ENCODE measurements at places on chromosomes 3 and 15.
A peak's percentile ranks its signal among the peaks of the same experiment; 100 is the strongest.

DNA sequence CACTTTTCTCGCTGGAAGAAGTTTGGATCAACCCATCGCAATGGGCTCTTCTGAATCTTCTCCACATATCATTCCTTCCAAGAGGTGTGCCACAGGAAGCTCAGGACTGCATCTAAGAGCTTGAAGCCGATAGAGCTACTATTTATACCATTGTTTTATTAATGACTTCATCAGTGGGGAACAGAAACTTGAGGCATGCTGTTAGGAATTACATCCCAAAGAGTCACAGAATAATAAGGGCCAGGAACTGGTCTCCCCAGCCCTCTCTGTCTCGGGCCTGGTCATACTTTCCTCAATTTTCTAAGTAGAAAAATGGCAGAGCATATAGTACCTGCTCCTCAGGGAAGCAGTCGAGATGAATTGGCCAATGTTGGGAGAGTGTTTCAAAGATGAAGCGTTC, 16.9 kb upstream of the C15orf61 start:
- no peak overlapping the region for H3K4me3 ChIP-seq
- H3K36me3 ChIP-seq = no peaks in the 10 kb centered on the region
- no peaks in the 10 kb centered on the region for H3K27me3 ChIP-seq
- no peak overlapping the region for H3K27ac ChIP-seq
- H3K4me1 ChIP-seq = no peaks in the 10 kb centered on the region
- DNase-seq = no peak

DNA sequence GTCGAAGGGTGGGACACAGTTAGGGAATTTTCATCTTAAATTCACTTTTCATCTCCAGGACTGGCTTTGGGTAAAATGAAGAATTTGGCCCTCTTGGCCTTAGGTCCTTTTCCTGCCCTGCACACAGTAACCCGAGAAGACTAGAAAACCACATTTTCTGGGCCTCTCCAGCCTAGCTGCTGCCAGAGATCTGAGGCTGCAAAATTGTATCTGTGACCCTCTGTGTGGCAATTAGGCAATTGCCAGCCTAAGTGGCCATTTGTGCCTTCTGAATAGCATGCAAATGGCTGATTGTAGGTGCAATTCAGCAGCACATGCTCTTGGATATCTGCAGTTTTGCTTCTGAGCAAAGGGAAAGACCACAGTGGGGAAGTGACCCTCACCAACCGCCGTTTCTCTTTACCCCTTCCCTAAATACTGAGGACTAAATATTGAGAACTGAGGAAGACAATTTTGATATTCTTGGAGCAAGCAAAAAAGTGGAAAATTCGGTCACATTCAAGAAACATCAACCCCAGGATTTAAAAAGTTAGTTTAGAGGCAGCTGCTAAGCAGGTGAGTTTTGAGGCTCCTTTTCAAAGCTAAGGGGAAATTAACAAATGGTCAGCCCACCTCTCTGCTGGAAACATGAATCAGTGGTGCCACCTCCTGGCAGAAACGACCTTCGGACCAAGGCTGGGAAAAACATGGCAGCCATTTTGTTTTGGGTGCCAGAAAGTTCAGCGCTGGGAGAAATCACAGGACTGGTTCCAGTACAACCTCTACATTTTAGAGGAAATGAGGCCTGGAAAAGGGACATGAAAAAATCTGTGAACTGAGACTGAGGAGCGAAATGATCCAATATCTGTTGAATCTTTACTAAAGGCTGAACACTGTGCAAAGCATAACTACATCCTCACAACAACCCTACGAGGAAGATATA, 56.6 kb upstream of the PRTG start:
- no peaks in the 10 kb centered on the region for H3K4me1 ChIP-seq
- H3K36me3 ChIP-seq = no peaks in the 10 kb centered on the region
- no peak for DNase-seq

DNA sequence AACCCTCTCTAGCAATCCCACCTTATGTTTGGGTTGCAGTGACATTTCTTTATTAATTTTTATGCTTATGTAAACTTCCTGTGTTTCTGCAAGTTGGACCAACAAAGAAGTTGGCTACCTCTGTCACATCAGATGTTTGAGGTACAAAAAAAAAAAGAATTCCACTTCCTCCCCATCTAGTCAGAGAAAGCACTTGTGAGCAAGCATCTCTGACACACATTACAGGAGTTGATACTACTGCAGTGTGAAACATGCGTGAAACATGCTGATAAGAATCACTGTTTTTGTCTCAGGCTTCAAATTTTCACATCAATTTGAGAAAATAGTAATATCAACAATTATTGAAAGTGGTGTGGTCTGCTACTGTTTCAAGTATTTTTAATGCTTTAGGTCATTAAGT, 1.3 kb downstream of the SCAANT1 start:
- peaks cover 36% of the 10 kb centered on the region for H3K4me1 ChIP-seq
- DNase-seq = no peak
- no peaks in the 10 kb centered on the region for H3K27me3 ChIP-seq
- H3K4me3 ChIP-seq = peak overlapping the region; percentile 87
- peaks cover under 1% of the 10 kb centered on the region for H3K36me3 ChIP-seq

- H3K4me1 ChIP-seq = no peaks in the 10 kb centered on the region
- DNase-seq = peak; percentile 53
- no peak overlapping the region for H3K4me3 ChIP-seq
- no peak overlapping the region for H3K27ac ChIP-seq
- no peaks in the 10 kb centered on the region for H3K36me3 ChIP-seq
- no peaks in the 10 kb centered on the region for H3K27me3 ChIP-seq
These were observed 19.3 kb upstream of the TGM5 start for GRCh38 chr15:43286074-43286473.

- H3K27me3 ChIP-seq = no peaks in the 10 kb centered on the region
- H3K4me1 ChIP-seq = no peaks in the 10 kb centered on the region
- no peak overlapping the region for H3K4me3 ChIP-seq
These were observed 43.1 kb upstream of the SLC6A6 start for GRCh38 chr3:14359348-14359747.

GRCh38 chr3:196585044-196585757, 16.7 kb downstream of the FBXO45 start:
- peaks cover 10% of the 10 kb centered on the region for H3K36me3 ChIP-seq
- no peak overlapping the region for H3K27ac ChIP-seq
- no peak overlapping the region for H3K4me3 ChIP-seq
- H3K4me1 ChIP-seq = no peaks in the 10 kb centered on the region

GRCh38 chr3:108672701-108673100, 83.2 kb downstream of the DZIP3 start:
- H3K4me1 ChIP-seq = no peaks in the 10 kb centered on the region
- H3K27ac ChIP-seq = no peak overlapping the region
- DNase-seq = no peak
- H3K27me3 ChIP-seq = no peaks in the 10 kb centered on the region
- H3K36me3 ChIP-seq = peaks cover 3% of the 10 kb centered on the region
- H3K4me3 ChIP-seq = no peak overlapping the region

GRCh38 chr15:80721476-80721875, 26.4 kb downstream of the ABHD17C start:
- no peak overlapping the region for H3K4me3 ChIP-seq
- no peaks in the 10 kb centered on the region for H3K4me1 ChIP-seq
- no peak overlapping the region for H3K27ac ChIP-seq
- no peak for DNase-seq
- H3K27me3 ChIP-seq = no peaks in the 10 kb centered on the region

- H3K36me3 ChIP-seq = no peaks in the 10 kb centered on the region
- H3K4me1 ChIP-seq = peaks cover 27% of the 10 kb centered on the region
- H3K27me3 ChIP-seq = no peaks in the 10 kb centered on the region
- no peak overlapping the region for H3K4me3 ChIP-seq
- peak overlapping the region; percentile 19 for H3K27ac ChIP-seq
These were observed 27.5 kb downstream of the FLNB start for GRCh38 chr3:58035524-58036255.

DNA sequence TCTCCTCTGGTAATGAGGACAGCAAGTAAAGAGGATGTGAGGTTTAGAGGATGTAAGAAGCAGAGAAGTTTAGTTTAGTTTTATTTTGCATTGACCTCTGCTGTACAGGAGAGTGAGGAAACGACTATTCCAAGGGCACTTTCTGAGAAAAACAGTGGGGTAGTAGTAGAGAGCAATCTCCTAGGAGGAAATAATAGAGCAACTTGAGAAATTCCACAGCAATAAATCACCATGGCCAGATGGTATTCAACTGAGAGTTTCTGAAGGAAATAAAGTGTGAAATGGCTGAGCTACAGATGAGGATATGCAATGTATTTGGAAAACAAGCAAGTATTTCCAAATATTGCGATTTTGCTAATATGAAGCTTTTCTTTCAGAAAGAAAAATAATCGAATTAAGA, 118.9 kb downstream of the DPH6 start:
- H3K27ac ChIP-seq = no peak overlapping the region
- no peaks in the 10 kb centered on the region for H3K27me3 ChIP-seq
- H3K4me3 ChIP-seq = no peak overlapping the region
- H3K36me3 ChIP-seq = no peaks in the 10 kb centered on the region
- H3K4me1 ChIP-seq = no peaks in the 10 kb centered on the region

GRCh38 chr3:109731639-109732473, 394.5 kb upstream of the DPPA4 start:
- H3K4me3 ChIP-seq = no peak overlapping the region
- no peak overlapping the region for H3K27ac ChIP-seq
- H3K36me3 ChIP-seq = no peaks in the 10 kb centered on the region
- no peaks in the 10 kb centered on the region for H3K4me1 ChIP-seq

DNA sequence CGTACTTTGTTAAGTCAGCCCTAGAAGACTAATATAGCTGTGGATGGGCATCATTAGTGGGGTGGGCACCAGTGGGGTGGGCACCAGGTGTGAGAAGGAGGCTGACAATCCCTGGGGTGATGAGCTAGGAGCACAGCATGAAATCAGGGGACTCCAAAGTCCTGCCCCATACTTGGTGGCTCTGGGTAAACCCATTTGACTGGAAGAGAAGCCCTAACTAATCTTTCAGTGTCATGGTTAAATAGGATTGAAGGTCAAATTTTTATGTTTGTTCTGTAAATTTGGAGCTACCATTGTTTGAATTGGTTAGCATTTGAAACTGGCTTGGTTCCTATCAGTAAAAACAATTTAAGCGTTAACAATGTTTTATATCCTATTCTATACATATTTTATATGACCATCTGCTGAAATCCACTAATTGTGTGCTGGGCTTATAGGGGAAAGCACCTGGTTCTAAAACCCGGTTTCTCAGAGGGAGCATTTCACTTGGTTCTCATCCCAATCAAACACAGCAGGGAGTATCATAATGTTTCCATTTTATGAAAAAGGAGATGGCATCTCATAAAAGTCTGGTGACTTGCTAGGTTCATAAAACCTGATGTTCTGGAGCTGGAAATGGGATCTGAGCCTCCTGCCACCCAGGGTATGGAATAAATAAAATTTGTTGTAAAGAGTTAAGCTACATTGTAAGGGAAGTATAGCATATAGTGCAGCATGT, 87.7 kb upstream of the HACD2 start:
- no peak for DNase-seq
- H3K4me3 ChIP-seq = no peak overlapping the region
- no peaks in the 10 kb centered on the region for H3K27me3 ChIP-seq
- no peak overlapping the region for H3K27ac ChIP-seq
- peaks cover 10% of the 10 kb centered on the region for H3K4me1 ChIP-seq

DNA sequence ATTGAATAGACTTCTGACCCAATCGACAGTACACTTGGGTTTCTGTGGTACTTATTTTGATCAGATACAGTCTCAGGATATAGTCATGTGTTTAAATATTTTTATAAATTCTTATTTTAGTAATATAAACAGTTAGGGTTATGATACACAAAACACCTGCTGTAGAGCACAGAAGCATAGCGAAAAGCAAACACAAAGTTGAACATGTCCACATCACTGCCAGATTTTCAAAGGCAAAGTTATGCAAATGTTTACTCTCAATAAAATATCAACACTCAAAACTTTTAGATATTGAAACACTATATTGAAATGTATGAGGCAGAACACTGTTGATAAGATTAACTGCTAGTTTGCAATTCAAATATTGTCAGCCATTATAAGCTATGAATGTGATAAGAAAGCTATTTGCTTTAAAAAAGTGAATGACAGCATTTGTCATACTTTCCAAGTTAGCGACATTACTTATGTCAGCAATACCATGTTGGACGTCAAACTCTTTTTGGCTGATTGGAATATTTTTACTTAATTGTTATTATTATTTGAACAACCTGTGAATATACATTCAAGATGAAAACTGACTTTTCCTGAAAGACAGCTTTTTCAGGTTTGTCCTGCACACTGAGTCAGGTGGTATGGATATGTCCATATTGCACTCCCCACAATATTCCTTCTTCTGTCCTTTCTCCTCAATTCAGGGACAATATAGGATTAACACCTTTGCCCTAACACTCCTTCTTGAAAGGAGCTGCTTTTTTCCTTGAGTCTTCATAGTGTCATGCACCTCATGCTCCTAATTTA, 367.1 kb downstream of the EPHA3 start:
- DNase-seq = no peak
- no peak overlapping the region for H3K27ac ChIP-seq
- no peak overlapping the region for H3K4me3 ChIP-seq

GRCh38 chr3:192082730-192083660, 622.0 kb downstream of the PYDC2 start:
- no peak for DNase-seq
- no peaks in the 10 kb centered on the region for H3K36me3 ChIP-seq
- H3K27me3 ChIP-seq = no peaks in the 10 kb centered on the region
- peaks cover 3% of the 10 kb centered on the region for H3K4me1 ChIP-seq

DNA sequence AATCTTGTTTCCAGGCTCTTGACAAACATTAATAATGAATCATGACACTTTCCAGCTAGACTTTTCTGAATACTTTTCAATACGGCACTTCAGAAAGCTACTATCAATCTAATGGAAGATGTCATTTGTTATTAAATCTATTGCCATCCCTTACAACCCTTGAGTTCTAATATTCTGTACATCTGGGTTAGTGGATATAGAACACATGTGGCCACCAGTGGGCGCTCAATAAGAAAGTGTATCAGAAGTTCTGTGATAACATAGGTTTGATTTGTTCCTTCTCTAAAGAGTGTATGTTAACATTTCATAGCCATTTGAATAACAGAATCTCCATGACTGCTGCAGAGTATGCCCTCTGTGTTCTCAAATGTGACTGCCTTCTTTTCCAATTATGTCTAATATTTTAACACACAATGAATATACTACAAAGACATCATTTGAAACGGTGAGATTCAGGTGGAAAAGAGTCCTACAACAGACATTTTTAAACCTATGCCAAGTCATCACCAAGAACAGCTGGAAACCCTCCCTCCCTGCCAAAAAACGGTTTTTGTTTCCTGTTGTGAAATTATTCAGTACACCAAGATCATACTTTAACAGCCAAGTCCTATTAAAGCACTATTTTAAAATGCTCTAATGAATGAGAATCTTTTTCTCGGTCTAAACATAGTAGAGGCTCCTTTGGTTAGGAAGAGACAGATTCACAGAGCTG, 22.2 kb downstream of the ALDH1A2 start:
- DNase-seq = no peak
- H3K27ac ChIP-seq = no peak overlapping the region
- no peaks in the 10 kb centered on the region for H3K27me3 ChIP-seq
- H3K4me1 ChIP-seq = peaks cover 7% of the 10 kb centered on the region

DNA sequence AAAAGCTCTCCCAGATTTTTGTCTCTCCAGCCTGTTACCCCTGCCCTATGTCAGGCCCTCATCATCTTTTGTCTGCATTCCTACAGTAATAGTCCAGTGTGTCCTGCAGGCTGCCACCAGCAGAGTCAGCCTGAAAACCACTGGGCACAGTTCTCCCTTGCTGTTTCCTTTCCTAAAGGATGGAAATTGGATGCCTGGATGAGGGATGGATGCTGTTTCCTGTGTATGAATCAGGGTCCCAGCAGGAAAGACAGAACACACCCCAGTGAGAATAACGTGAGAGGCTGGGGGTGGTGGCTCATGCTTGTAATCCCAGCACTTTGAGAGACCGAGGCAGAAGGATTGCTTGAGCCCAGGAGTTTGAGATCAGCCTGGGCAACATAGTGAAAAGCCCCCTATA, 3.3 kb upstream of the SNX33 start:
- H3K36me3 ChIP-seq = no peaks in the 10 kb centered on the region
- no peak overlapping the region for H3K4me3 ChIP-seq
- no peak for DNase-seq
- no peak overlapping the region for H3K27ac ChIP-seq
- H3K27me3 ChIP-seq = no peaks in the 10 kb centered on the region
- no peaks in the 10 kb centered on the region for H3K4me1 ChIP-seq

Measured in right atrium auricular region (tissue), 2 donors.